ENCODE measurements at places on chromosomes 6 and 20.

DNA sequence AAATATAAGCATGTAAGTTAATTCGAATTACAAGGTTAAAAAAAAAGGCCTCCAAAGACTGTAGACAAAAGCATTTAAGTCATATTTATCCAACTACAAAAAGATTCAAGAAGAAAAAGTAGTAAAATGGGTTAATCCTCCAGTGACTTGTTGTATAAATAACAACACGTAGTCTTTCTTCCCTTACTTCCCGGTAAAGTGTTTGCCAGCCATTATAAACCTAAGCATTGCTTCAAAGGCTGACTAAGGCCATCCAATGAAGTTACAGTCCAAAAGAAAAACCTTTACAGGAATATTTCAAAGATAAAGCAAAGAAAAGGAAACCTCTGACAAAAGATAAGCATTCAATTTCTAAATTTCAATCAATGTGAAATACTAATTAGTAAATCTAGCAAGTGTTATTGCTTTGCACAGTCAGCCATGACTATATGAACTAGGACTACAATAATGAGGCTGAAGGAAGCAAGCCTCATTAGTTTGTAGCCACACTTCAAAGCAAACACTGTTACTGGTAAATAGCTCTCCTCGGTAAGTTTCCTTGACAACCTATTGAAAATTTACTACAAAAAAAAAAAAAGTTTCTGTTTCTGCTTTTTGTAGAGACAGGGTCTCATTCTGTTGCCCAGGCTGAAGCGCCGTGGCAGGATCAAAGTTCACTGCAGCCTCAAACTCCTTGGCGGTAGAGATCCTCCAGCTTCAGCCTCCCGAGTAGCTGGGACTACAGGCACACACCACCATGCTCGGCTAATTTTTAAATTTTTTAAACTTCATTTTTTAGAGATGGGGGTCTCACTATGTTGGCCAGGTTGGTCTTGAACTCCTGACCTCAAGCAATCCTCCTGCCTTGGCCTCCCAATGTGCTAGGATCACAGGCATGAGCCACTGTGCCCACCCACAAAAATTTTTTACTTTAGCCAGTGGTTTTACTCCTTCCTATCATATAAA is 46.0 kb downstream of the NUDT3 start:
- DNase-seq = no peak

DNA sequence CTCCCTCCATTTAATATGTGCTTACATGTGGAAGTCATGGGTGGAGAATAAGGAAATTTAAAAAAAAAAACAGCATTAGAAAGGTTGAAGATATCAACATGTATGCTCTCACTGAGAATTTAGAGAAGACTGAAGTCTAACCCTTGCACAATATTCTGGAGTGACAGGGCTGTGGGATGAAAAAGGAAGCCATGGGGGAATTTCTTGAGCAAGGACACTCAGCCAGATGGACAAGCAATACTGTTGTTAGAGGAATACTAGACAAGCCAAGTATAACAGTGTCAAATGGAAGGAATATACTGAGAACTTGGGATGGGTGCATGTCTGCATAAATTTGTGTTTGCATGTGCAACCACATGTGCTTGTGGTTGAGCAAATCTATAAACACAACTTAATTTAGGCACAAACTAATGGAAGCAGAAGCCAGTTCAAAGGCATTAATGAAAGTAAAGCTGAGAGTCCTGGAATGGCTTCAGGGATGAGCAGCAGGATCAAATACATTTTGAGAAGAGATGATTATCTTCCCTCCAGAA is 119.7 kb downstream of the ADGRB3 start:
- no peak for DNase-seq

- DNase-seq = no peak
These were observed 42.0 kb upstream of the KIF16B start for GRCh38 chr20:16615199-16615598.

- no peak for DNase-seq
These were observed 77.5 kb downstream of the NCOA7 start for GRCh38 chr6:125868252-125868651.

- DNase-seq = no peak
These were observed 103.3 kb downstream of the ANKS1A start for GRCh38 chr6:34992376-34992775.

- DNase-seq = no peak
These were observed 18.0 kb downstream of the TCFL5 start for GRCh38 chr20:62843656-62844055.

DNA sequence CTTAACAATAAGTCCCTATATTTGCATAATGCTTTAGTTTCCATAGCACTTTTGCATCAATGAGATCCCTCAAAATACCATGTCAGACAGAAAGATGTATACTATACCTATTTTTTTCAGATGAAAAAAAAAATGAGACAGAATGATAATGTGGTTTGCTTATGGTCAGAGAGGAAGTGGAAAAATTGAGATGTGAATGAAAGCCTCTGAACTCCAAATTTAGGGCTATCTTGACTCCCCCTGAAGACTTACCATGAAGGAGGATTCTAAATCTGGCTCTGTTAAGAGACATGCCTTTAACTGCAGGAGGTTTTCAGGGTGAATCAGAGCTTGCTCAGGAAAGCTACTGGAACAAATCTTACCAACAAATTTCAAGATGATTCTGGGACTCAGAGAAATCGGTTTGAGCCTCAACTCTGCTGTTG is 176.2 kb downstream of the ISM1 start:
- no peak for DNase-seq

DNA sequence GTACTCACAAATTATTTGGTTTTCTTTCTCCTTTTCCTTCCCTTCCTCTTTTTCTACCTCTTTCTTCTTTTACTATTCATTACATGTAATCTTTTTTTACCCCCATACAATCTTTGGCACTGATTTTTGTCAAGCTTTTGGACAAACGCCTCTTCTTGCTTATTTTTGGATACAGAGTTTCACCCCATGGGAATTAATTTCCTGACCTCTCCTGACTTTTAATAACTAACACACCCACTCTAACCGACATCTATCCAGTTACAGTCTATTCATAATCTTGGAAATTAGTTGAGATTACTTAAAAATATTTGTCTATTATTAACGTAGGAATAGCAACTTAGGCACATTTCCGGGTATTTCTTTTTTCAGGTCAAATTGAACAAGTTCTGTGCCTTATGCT is 101.2 kb downstream of the HDGFL1 start:
- no peak for DNase-seq

DNA sequence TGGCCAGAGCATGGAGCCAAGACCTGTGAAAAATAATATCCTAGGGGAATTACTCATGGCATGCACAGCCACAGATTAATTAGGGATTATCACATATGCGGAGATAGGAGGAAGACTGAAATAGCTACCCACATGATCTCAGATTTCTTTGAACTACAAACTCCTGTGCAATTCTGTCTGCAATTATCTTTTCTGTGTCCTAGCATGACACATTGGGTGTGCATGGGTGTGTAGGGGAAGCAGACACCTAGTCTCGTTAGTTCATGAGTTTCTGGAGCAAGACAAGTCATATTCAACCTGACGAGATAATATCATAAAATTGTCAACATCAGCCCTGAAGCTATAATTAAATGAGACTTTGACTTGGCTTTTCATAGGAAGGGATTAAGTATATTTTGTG is 3.6 kb upstream of the SLC17A4 start:
- no peak for DNase-seq

DNA sequence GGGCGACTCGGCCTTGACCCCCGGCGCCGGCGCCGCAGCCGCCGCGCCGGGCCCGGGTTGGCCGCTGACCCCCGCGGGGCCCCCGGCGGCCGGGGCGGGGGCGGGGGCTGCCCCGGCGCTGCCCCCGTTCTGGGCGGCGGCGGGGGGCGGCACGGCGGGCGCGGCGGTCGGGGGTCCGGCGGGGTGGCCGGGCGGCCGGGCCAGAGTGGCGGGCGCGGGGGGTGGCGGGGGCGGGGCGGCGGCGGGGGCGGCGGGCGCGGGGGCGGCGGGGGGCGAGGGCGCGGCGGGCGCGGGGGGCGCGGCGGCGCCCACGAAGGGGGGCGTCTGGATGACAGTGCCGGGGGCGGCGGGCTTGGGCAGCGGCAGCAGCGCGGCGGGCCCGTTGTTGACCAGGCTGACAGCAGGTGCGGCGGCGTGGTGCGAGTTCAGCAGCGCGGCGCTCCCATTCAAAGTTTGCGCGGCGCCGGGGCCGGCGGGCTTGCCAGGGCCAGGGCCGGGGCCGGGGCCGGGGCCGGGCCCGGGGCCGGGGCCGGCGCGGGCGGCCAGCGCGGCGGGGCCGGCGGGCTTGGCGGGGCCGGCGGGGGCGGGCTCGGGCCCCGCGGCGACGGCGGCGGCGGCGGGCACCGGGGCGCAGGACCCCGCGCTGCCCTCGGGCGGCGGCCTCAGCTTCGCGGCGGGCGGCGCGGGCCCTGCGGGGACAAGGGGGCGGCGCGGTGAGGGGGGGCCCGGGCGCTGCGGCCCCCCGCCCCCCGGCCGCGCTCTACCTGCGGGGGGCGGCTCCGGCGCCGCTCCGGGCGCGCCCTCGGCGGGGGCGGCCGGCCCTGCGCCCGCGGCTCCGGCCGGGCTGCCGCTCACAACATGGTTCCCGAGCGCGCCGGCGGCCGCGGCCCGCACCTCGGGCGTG is 659 bp downstream of the TAF4 start:
- DNase-seq = no peak

DNA sequence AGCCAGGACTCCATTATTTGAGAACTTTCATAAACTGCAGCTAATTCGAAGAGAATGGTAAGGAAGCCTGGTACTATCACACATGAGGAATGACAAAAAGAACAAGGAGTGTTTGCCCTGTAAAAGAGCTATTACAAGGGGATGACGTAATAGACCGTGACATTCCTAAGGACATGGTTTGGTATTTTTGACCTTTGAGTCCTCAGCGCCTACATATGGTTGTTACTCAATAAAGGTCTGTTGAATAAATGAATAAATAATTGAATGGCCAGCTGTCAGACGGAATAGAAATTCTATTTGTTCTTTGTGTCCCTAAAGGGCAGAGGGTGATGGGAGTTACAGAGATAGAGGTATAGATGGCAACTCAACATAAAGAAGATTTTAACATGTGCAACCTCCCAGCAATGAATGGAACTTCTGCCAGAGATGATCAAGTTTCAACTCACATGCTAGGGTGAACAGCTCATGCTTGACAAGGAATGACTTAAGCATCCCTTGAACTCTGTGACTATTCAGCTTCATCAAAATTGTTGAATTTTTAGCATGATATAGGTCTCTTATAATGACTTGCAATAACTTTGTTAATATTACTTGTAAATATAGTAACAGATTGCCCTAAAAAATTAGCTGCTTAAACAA is 115.4 kb downstream of the TENT5A start:
- no peak for DNase-seq

- DNase-seq = no peak
These were observed 1.4 kb upstream of the MICAL1 start for GRCh38 chr6:109456710-109457561.

DNA sequence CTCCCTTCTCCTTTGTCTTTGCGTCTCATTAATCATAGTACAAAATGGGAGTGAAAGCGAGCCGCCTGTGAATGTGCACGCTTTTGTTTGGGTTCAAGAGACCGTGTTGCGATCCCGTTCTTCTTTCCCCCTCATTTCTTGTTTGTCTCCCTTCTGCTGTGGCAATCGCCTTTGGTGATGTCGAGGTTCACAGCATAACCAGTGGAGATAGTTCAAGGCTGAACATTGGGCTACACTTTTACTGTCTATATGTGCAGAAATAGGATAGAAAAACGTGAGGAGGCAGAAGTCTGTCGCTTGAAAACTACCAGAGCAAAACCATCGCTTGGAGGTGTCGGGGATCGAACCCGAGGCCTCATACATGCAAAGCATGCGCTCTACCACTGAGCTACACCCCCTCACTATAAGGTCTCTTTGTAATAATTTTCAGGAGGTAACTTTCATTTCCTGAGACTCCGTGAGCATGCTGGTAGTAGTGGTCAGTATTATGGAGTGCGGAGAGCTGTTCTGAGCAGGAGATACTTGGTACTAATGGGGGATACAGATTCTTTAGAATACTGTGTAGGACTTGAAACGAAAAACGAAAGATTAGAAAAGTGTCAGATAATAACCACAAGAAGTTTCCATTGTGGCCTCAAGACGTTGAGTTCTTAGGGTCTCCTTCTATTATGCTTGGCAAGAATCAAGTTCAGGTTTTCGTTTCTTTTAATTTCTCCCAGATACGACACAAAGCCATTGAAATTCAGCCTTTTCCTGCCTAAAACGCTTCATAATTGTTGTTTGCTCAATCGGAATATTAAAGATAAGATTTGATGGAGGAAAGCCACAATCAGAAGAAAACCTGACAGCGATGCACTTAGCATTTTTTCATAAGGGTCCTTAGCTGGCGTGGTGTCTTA is 106.6 kb downstream of the TRIM27 start:
- DNase-seq = no peak

GRCh38 chr20:23243791-23244155 is 106.8 kb upstream of the NXT1 start:
- DNase-seq = no peak
